NCI-H82 (cell line): ENCODE measurements at places on chromosomes 6 and 20.
A peak's percentile ranks its signal among the peaks of the same experiment; 100 is the strongest.

- no peak for DNase-seq
Observed at GRCh38 chr6:29675561-29675960, 5.4 kb downstream of the ZFP57 start.

- no peak for DNase-seq
Observed at GRCh38 chr6:72976484-72976883, 248.8 kb downstream of the KHDC1L start.

DNA sequence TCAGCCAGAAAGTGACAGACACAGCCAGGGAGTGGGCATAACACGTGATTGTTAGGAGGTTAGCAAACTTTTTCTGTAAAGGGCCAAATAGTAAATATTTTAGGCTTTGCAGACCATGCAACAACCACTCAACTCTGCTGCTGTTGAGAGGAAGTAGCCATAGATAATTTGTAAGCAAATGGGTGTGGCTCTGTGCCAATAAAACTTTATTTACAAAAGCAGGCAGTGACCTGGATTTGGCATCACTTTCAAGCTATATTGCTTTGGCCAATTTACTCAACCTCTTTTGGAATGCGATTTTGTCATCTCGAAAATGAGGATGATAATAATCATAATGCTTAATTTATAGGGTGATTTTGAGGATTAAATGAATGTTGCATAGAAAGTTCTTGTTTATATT is 152.6 kb downstream of the TSHZ2 start:
- no peak for DNase-seq

DNA sequence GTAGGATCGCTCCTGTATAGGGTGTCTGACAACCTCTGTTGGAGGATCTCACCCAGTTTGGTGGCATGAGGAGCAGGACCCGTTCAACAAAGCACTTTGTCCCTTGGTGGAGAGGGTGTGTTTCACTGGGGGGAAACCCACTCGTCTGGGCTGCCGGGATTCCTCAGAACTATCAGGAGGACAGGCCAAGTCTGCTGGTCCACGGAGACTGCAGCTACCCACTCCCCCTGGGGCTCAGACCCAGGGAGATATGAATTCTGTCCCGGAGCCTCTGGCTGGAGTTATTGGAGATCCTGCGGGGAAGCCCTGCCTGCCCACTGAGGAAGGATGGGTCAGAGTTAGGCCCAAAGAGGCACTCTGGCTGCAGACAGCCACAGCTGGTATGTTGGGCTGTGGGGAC is 233.1 kb downstream of the PKHD1 start:
- DNase-seq: no peak

DNA sequence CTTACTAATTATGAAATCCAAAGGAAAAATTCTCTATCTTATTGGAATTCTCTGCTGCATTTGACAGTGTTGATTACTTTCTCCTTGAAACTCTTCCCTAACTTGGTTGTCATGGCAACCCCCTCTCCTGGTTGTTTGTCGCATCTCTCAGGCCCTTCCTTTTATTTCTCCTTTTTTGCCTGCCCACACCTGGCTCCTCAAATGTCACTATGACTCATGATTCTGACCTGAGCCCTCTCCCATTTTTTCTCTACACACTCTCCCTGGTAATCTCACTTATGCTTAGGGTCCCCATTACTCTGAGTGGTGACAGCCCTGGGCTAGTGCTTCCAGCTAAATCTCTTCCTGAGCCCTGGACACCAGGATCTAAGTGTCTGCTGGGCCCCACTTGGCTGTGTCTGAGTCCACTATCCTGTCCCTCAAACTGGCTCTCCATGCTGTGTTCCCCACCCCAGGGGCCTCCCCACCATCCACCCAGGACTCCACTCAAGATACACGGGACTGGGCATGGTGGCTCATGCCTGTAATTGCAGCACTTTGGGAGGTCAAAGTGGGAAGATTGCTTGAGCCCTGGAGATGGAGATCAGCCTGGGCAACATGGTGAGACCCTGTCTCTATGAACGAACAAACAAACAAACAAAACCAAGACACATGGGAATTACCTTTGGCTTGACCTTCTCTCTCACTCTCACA is 16.5 kb upstream of the NNAT start:
- DNase-seq: peak; percentile 32

DNA sequence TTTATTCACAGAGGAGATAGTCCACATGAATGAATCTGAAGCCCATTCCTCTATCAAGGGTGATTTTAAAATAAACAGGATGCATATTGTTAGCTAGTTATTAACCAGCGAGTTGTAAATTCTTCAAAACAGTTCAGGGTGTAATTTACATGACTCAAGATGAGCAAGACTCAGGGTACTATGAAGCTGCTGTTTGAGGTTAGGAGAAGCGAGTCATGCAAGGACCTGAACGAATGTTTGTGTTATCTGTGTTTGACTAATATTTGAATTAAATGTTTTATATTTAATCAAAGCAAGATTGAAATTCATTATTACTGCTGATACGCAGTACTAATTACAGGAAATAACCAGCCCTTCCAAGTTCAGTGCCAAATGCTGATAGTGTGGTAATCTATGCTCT is 191.1 kb downstream of the SAMD5 start:
- no peak for DNase-seq

GRCh38 chr6:71886184-71887005 is at the start of gene RIMS1:
RIMS1 (plus strand) TSS chr6:71886550; CDS start chr6:71887024, 474 bp downstream.
- DNase-seq: peak; percentile 54

GRCh38 chr20:56857950-56858349 is 228.8 kb downstream of the TFAP2C start:
- DNase-seq: peak; percentile 38

DNA sequence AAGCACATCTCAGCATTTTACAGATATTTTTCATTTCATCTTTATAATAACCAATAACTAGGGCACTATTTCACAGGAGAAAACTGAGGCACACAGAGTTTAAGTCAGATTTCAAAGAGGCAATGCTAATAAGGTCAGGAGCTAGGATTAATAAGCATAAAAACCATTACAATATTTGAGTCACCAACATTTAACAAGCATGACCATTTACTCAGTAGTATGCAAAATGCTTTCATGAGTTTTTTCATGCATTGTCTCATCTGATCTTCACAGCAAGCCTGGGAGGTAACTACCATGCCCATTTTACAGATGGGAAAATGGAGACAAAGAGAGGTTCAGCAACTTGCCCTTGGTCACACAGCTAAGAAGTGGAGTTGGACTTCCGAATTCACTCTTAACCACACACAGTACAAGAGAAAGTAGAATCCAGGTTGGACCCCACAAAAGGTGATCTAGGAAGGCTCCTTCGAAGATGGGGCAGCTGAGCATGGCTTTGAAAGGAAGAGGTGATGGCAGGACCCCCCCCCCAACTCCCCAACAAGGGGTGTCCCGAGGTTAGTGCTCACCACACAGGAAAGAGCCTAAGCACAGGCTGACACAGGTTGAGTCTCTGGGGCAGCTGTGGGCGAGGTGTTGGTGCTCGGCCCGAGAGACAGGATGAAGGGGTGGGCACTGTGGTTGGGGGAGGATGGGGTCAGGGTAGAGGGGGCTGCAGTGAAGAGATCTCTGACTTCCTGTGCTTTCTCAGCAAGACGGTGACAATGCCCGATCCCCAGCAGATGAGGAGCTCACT is 108.8 kb downstream of the PREX1 start:
- DNase-seq: no peak

DNA sequence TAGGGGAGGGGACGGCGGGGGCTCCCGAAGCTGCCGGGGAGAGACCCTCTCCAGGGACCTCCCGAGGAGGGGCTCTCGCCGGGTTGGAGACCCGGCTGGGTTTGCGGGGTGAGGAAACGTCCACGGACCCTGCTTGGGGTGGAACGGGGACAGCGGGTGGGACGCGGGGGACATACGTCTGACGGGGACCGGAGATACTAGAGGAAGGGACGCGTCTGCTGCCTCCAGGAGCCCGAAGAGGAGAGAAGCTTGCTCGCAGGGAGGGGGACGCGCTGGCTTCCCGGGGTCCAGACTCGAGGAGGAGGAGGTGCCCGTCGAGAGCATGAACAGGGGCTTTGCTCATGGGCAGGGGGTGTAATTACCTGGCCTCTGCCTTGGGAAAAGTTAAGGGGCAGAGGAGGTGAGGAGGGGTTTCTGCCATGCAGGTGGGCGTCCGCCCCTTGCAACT is 593 bp downstream of the DNMT3B start:
- DNase-seq: peak; percentile 49

- no peak for DNase-seq
Observed at GRCh38 chr20:18428490-18429173, 38.2 kb downstream of the DZANK1 start.

GRCh38 chr20:57437672-57438330 is 46.6 kb downstream of the RBM38 start:
- DNase-seq: no peak

GRCh38 chr6:31321005-31321707 is 35.8 kb downstream of the HLA-B start:
- DNase-seq: no peak

GRCh38 chr6:146910611-146911010 is 293.6 kb upstream of the STXBP5 start:
- DNase-seq: no peak

DNA sequence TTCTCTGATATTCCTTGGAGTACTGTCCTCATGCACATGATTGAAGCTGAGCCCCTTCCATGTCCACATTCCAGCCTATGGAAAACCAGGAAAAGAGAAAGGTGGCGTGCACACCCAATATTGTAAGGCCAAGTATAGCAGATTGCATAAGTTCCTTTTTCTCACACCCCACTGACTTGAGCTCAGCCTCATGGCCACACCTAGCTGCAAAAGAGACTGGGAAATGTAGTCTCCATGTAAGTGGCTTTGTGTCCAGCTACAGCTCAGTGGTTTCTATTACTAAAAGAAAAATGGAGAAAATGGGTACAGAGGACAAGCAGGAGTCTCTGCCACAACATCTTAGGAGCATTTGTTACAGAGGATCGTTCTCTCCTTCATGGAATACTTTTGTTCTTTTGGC is 10.8 kb upstream of the UST start:
- DNase-seq: no peak

- DNase-seq: no peak
Observed at GRCh38 chr6:143698759-143699429, 21.1 kb downstream of the PHACTR2 start.

GRCh38 chr6:138959521-138959920 is 28.5 kb downstream of the REPS1 start:
- no peak for DNase-seq

DNA sequence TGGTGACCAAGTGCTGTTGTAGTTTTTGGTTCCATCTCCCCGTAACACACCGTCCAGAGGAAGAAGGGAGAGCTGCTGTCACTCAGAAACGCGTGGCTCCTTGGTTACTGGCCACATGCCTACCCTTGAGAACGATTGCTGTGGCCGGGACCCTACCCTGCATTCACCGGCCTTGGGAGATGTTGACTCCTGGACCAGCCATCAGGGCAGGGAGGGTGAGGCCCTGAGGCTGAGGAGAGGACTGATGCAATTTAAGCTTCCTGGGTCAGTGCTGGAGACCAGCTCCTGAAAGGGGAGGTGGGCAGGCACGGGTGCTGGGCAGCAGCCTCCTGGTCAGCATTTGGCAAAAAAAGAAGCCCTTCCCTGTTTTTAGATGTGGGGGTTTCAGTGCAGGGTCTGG is 31.5 kb downstream of the ERMARD start:
- no peak for DNase-seq

GRCh38 chr6:85642774-85643536 is at the start of gene SYNCRIP:
SYNCRIP (minus strand) TSS chr6:85642886; CDS start chr6:85641439, 1,447 bp downstream.
- peak; percentile 98 for DNase-seq

DNA sequence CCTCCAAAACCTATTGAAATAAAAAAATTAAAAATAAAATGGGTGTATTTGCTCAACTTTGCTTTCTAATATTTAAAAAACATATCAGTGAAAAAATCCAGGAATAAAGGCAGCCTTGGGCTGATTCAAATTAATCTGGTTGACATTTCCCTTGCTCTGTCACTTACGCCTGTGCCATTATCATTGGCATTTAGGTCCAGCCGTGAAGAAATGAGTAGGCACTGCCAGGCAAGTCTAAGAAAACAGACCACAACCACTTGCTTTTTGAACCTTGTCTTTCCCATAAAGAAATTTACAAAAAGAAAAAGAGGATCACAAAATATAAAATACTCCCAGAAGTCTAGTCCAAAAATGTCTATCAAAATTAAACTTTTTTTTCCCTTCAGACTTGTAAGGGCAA is 59.2 kb upstream of the HBS1L start:
- no peak for DNase-seq

GRCh38 chr6:77880501-77880900 is 227.7 kb downstream of the MEI4 start:
- no peak for DNase-seq
